Mammary epithelial cell (primary cell): ENCODE measurements at places on chromosomes 7 and 10. TPM values are rescaled to one million over a fixed set of nuclear protein-coding genes. Genes with fewer than 3 reads are reported as not detected.

DNA sequence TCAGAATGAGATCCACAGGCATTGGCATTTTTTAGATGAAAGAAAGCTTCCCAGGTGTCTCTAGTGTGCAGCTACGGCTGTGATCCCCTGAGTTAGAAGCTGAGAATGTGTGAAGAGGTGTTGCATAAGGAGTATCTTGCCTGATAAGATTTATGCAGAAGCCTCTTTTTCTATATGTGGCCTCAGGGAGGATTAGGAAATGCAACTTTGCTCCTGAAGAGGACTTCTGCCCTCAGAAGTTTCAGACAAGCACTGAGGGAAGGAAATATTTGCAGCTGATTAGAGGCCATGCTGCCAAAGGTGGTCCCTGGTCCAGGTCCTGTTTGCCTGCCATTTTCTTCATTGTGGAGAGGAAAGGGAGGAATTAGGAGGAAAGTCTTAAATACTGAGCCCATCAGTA, 551.8 kb downstream of the PHTF2 start:
- DNase-seq, result no peak

DNA sequence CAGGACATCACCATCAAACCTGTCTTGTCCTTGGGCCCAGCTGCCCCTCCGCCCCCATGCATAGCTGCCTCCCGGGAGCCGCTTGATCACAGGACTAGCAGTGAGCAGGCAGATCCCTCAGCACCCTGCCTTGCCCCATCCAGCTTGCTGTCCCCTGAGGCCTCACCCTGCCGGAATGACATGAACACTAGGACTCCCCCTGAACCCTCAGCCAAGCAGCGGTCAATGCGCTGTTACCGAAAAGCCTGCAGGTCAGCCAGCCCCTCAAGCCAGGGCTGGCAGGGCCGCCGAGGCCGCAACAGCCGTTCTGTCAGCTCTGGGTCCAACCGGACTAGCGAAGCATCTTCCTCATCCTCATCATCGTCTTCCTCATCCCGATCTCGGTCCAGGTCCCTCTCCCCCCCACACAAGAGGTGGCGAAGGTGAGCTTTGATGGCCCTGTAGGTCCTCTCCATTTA, 5.2 kb upstream of the NOLC1 start:
- DNase-seq, result no peak

- DNase-seq, result no peak
These were observed 11.4 kb upstream of the OAT start for GRCh38 chr10:124430077-124430476.

DNA sequence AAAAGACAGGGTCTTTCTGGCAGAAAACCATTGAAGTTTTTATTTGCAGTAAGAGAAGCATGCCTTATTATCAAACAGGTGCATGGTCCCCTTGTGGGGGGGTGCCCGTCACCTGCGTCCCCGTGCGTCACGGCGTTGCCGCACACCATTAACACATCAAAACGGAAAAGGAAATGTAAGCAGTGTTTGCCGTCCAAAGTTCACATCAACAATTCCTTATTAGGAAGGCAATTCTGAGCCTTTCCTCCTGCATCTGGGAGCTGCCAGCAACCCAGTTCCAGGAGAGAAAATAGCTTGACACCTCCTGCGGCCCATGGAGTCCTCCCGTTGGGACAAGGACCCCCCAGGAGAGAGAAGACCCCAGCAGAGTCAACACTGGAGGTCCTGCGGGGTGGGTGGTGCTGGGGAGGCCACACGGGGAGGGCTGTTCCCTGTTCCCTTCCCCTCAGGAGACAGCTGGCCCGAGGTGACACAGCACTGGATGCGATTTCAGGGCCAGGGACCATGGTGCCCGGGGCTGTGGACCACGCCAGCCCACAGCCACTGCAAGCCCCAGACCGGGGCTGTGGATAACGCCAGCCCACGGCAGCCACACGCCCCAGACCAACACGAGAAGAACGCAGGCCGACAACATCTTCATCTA, 39.5 kb downstream of the DIP2C start:
- no peak for DNase-seq

DNA sequence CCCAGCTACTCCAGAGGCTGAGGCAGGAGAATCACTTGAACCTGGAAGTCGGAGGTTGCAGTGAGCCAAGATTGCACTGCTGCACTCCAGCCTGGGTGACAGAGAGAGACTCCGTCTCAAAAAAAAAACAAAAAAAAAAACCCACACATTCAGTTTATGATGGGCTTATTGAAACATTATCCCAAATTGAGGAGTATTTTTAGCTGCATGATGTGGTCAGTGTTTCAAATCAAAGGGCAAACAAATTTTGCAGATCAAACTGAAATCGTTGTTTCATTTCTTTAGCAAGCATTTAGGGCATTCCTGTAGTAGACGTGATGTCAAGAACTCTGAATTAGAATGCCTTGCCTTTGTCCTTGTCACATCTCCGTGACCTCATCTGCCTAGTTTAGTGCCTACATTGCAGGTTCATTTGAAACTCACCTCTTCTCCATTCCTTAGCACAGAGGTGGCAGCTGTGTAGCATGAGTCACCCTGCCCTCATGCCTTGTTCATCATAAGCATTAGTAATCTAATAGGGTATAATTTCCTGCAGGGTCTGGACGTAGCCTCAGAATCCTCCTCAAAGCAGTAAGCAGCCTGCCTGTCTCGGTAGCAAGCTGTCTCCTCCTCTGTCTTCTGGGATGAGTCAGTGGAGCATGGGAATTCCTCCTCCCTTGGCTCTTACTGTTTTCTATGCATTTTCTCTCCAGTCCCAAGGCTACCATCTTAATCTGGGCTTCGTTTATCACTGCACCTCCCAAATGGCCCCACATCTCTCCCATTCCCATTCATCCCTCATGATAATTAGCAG, 73.8 kb downstream of the CUL1 start:
- peak; percentile 97 for DNase-seq

Gene MYOZ1
- not detected in 2 replicates for total RNA-seq
